ENCODE measurements at places on chromosomes 12 and 14.

GRCh38 chr14:75978249-75978731 is 3.5 kb downstream of the TGFB3 start:
- no peak for DNase-seq

DNA sequence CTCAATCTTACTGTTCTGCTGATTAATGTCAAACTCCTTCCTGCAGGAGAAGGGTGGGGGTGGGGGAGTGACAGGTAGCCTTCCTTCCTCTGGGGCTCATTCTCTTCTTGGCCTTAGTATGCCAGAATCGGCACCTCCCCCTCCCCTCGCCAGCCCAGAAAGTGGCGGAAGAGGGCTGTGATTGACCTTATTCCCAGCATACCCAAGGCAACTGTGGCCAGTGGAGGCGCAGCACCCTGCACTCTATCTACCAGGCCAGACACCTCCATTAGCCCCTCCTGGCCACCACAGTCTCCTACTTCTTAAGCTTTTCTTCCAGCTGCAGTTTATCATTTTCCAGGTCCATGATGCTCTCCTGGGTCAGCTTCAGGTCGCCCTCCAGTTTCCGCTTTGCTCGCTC is 15.5 kb downstream of the MYH6 start:
- no peak for DNase-seq

GRCh38 chr12:109581856-109582255 is 8.3 kb downstream of the MVK start:
- DNase-seq, result no peak

GRCh38 chr14:73173092-73173735 is 36.9 kb downstream of the PSEN1 start:
- no peak for DNase-seq
